Dermis microvascular lymphatic vessel endothelial cell (primary cell): ENCODE measurements at places on chromosomes 5 and 9.
A peak's percentile ranks its signal among the peaks of the same experiment; 100 is the strongest.

DNA sequence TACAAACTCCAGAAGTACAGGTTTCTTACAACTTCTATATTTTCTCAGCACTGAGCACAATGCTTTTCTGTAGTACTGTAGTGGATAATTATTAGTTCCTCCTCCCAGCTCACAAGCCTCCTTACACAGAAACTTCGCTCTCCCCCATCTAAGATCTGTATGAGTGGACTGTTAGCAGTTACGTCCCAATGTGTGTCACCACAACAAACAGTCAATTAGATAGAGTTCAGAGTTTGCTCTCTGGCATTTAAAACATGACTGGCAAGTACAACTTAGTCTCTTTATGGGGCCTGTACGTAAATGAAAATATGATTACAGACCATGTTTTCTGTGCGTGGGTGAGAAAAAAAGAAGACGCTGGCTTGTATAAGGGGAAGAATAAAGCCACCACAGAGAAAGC, 631.4 kb upstream of the DMAC1 start:
- no peak for DNase-seq

DNA sequence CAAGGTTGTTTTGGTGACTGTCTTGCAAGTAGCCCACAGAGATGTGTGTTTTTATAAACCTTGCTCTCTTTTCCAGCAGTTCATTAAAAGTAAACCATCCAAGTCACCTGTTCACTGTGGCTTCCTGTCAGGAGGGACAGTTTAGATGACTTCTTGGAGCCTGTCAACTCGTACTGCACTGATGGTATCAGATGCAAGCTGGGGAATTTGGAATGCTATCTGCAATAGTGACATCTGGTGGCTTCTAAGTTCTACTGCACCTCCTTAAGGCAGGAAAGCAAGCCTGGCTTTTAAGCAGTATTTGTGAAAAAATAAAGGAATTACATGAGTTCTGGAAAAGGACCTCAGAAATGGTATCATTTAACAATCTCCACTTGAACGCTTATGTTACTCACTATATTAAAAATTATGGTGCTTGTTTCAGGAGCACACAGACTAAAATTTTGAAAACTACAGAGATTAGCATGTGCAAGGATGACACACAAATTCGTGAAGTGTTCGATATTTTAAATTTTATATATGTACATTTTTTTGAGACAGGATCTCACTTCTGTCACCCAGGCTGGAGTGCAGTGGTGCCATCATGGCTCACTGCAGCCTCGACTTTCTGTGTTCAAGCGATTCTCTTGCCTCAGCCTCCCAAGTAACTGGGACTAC, 164.0 kb downstream of the TTC39B start:
- peak; percentile 53 for DNase-seq

- DNase-seq = no peak
Measured at GRCh38 chr9:13811876-13812275, 502.1 kb downstream of the NFIB start.

- DNase-seq = no peak
Measured at GRCh38 chr5:96476654-96477053, 43.6 kb upstream of the PCSK1 start.

DNA sequence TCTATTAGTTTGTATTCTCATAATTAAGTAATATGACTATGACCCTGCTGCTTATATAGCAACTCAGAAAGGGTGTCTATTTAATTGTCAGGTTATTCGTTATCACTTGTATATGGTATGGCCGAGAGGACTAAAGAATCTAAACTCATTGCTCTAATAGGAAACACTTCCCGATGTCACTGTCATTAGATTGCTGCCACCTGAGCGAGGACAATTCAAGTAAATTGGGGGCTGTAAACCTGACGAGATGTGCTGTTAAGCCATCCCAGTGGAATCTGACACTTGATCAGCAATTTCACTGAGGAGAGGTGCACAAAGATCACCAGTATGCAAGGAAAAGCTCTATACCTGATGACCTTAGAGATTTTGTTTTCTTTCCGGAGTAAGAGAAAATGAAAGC, 1319.3 kb downstream of the MAT2B start:
- no peak for DNase-seq

DNA sequence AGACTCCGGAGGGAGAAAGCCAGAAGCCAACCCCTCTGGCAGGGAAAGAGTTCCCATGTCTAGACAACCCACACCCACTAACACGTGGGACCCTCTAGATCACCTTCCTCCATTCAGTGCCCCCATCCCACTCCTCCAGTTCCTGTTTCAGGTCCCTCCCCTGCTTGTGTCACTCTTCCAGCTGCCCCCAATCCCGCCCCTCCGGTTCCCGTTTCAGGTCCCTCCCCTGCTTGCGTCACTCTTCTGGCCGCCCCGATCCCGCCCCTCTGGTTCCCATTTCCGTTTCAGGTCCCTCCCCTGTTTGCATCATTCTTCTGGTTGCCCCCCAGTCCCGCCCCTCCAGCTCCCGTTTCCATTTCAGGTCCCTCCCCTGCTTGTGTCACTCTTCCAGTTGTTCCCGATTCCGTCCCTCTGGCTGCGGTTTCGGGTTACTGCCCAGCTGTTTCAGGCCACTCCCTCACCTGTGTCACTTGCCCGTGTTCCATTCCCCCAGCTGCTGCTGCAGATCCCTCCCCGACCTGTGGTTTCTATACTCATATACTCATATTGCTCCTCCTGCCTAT, 64.8 kb upstream of the RANBP6 start:
- peak; percentile 80 for DNase-seq

- peak; percentile 18 for DNase-seq
Measured at GRCh38 chr5:63401436-63402046, 560.7 kb downstream of the HTR1A start.
